Large intestine (tissue), 12 donors: ENCODE measurements at places on chromosomes 1 and 21. TPM values are rescaled to one million over a fixed set of nuclear protein-coding genes. Genes with fewer than 3 reads are reported as not detected.
A peak's percentile ranks its signal among the peaks of the same experiment; 100 is the strongest.

- H3K4me3 ChIP-seq: no peak overlapping the region
- H3K4me1 ChIP-seq: peaks cover 7% of the 10 kb centered on the region
- no peaks in the 10 kb centered on the region for H3K27me3 ChIP-seq
- no peaks in the 10 kb centered on the region for H3K36me3 ChIP-seq
- peak overlapping the region; percentile 74 for H3K27ac ChIP-seq
- no peak for DNase-seq
Measured at GRCh38 chr1:66271904-66272254, 262.1 kb upstream of the SGIP1 start.

GRCh38 chr1:213669964-213670691 is 317.6 kb upstream of the PROX1 start:
- no peak overlapping the region for H3K4me3 ChIP-seq
- DNase-seq: no peak
- no peak overlapping the region for H3K27ac ChIP-seq
- H3K36me3 ChIP-seq: no peaks in the 10 kb centered on the region
- no peaks in the 10 kb centered on the region for H3K4me1 ChIP-seq
- no peaks in the 10 kb centered on the region for H3K27me3 ChIP-seq

- no peaks in the 10 kb centered on the region for H3K4me1 ChIP-seq
- no peak overlapping the region for H3K4me3 ChIP-seq
- H3K36me3 ChIP-seq: no peaks in the 10 kb centered on the region
Measured at GRCh38 chr1:90262286-90262685, 267.4 kb downstream of the ZNF326 start.

GRCh38 chr1:26239936-26240335 is 5.9 kb downstream of the CEP85 start:
- no peak overlapping the region for H3K4me3 ChIP-seq
- H3K4me1 ChIP-seq: peaks cover 4% of the 10 kb centered on the region
- H3K27ac ChIP-seq: no peak overlapping the region
- H3K27me3 ChIP-seq: no peaks in the 10 kb centered on the region
- H3K36me3 ChIP-seq: peaks cover 6% of the 10 kb centered on the region

The NEXN gene
- 26.0 TPM for polyA plus RNA-seq

The SLC19A2 gene
- 12.1 TPM for polyA plus RNA-seq

The NPR1 gene
- 4.7 TPM for polyA plus RNA-seq

The HSD3B1 gene
- polyA plus RNA-seq: not detected
